ENCODE measurements at places on chromosomes 2 and 18. TPM values are rescaled to one million over a fixed set of nuclear protein-coding genes. Genes with fewer than 3 reads are reported as not detected.

DNA sequence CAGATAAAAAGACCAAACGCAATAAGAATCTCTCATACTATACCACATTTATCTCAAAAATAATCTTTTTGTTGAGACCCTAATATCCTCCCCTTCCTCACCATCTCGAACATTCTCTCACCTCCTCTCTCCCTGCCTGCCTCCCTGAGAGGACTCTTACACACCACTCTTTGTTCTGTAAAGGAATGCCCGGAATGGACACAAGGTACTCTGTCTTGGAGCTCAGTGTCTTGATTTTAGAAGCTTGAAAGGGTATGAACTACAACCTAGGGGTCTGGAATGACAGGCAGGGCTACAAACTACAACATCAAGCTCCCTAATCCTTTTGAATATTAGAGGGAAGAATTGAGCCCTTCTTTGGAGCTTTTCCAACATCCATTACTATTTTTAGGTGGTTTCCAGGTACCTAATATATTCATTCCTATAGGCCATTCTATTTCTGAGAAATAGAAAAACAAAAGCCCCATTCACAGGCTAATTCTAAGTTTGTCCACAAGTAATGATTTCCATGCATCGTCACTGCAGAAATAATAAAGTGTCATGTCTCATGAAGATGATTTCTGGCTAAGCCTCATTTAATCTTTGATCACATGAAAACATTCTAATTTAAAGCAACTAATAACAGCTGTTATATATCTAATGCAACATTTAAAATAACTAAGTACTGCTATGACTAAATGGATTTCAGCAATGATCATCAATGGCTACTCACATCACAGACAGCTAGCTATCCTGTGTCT is 60.6 kb downstream of the LRP2 start:
- no peak for DNase-seq

DNA sequence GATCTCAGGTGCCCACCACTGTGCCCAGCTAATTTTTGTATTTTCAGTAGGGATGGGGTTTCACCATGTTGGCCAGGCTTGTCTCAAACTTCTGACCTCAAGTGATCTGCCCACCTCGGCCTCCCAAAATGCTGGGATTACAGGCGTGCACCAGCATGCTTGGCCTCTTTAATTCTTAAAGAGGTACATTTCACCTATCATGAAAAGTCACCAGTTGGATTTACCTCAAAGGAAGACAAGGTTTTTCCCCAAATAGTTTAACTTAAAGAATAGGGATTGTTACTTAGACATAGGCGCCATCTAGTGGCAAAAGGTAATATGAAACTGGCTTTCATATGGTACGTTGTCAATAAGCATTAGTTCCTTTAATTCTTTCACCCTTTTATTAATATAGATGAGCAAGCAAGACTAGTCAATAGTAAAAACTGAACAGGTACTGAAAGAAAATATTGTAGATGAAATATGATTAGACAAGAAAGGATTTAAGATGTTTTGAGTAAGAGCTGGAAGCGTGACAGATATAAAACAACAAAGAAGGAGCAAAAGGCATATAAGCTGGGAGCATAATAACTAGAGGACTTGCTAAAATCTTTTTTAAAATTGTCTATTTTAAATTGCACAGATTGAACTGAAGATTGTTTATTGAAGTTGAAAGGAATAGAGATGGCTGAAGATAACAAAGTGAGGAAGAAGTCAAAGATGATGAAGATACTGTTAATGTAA is 35.0 kb upstream of the PSMD14 start:
- DNase-seq, result peak; percentile 40

DNA sequence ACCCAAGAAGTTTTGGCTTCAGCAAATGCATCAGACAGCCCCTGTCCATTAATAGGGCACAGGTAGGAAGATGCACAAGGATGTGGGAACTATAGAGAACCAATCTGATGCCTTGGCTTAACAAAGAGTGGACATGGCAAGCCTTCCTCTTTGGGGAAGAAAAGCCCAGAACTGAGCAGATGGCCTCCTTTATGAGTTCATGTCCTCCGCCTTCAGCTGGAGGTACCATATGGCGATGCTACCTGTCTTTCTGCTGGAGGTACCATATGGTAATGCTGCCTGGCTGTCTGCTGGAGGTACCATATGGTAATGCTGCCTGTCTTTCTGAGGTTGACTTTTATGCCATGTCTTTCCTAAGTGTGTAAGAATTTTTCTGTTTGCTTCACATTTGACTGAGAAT is 6.0 kb downstream of the RETREG2 start:
- DNase-seq, result no peak

GRCh38 chr2:237540823-237541222 is 25.6 kb upstream of the PRLH start:
- peak; percentile 20 for DNase-seq

DNA sequence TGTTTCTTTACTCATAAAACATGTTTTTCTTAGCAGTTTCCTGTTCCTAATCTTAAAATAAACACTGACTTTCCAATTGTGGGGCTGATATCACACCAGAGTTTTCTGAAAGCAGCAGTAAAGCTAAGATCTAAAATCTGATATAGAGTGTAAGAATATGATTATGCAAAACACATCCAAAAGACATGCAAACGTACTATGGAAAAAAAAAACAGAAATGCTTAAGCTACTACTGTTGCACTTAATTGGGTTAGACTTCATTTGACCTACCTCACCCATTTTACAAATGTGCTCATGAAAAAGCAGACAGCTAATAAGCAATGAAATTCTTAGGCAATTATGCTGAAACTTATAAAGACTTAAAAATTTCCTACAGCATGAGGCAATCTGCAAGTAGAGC is 10.5 kb downstream of the CYTIP start:
- no peak for DNase-seq

DNA sequence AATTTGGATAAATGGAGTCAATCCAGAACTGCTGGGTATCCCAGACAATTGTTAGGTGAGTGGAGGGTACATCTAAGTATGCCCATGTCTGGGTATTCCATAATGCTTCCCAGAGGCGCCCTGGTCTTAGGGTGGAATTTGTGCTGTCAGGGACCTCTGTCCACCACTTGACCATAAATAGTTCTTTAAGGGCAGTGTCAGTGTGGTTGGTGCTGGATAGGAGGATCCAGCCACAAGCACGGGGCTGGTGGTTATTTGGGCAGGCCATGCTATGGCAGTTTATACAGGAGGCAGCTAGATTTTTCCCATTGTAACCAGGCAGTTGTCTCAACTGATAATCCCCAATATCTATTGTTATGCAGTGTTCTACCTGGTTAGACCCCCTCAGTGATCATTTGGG is 104.4 kb upstream of the B3GNT2 start:
- DNase-seq, result no peak

DNA sequence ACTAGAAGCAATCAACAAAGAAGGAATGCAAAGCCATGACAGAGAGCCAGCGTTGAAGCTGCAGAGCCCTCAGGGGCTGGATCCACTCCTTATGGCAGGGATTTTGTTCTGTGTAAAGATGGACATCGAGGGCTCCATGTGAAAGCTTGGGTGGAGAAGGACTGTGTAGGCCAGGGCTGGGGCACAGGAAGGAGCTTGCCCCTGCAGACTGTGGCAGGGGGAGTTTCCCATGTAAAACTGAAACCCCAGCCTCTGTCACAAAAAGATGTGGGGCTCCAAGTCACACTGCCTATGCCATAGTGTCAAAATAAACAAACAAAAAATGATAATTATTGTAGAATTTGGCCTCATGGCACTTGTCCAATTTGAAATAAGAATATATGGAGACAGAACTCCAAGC is 408.7 kb upstream of the HS6ST1 start:
- no peak for DNase-seq

DNA sequence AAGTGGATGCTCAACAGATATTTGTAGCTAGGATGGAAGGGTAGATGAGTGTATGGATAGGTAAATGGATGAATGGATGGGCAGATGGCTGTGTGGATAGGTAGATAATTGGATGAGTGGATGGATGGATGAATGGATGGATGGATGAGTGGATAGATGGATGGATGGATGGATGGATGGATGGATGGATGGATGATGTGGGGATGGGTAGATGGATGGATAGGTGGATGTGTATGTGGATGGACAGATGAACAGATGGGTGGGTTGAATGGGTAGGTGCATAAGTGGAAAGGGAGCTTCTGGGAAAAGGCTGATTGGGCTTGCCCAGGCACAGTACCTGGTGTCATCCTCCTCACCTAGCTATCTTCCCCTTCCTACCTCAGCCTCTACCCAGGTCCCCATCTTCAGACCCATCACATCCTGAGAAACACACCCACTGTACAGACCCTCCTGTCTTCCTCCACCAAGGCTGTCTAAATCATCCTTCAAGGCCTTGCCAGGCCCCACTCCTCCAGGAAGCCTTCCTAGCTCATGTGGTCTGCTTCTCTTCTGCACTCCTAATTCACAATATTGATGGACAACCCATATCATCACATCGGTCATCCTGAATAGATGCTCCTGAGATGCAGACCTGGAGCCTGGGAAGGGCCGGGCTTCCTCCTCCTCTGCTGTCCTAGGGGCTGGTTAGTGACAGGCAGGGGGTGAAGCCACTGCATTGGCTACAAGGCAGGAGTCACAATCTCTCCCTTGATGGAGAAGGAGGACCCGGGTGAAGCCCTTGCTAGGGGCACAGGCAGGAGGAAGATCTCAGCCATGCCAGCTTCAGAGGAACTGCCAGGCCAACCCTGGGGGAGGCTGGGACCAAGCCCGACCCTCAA is 49.4 kb downstream of the SMAD7 start:
- DNase-seq, result no peak

- DNase-seq, result no peak
Observed at GRCh38 chr2:43191947-43192516, 34.4 kb downstream of the ZFP36L2 start.

DNA sequence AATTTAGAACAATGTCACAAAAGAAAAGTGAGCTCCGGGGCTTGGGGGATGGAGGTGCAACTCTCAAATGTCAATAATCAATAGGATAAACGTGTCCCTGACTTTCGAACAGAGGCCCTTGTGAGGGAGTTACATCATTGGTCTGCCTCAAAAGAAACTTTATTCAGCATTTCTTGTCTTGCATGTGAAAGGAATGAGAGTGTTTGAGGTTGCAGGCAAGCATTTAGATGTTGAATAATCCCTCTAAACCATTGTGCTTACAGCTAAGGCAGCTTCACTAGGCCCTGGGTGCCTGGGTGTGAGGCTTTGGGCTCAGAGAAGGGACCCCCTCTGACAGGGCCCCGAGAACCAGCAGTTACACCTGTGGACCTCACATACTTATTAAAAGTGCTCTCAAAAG is 28.6 kb upstream of the FHL2 start:
- no peak for DNase-seq

DNA sequence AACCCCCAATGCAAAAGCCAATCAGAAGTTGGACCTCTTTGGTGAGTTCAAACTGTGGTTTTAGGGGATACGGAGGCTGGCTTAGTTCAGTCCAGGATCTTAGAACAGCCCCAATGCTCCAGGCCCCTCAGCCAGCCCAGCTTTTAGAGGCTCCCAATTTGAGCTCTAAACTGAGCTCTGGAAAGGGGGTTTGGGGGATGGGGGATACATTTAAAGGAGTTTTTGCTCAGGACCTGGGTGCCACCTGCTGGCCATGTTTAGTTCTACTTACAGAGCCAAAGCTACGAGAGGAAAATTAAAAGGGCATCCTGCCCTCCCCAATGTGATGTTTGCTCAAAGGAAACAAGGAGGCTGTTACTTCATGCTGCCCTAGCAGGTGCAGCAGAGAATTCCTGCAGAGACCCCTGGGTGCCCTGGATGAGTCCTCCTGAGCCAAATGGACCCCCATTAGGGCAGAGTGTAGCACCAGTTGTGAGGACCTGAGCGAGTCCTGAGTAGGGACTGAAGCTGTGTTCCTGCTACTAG is 15.9 kb upstream of the TMEM214 start:
- DNase-seq, result peak; percentile 25

GRCh38 chr2:229445019-229445418 is 173.9 kb upstream of the PID1 start:
- DNase-seq, result peak; percentile 97

DNA sequence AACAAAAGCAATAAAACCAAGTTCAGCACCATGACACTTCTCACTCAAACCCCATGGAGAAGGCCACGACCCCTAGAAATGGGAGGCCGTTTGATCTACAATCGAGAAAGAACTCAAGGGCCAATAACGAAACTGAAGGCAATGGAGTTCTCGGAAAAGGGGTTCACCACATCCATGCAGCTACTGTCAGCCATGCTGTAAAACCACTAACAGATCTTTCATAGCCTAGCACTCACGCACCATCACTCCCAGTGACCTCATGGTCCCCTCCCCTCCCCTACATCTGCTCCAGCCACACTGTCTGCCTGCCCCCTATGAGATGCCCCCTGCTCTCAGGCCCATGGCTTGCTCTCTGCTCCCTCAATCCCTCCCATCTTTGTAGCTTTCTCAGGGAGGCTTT is 135.3 kb downstream of the TMEM163 start:
- DNase-seq, result no peak

DNA sequence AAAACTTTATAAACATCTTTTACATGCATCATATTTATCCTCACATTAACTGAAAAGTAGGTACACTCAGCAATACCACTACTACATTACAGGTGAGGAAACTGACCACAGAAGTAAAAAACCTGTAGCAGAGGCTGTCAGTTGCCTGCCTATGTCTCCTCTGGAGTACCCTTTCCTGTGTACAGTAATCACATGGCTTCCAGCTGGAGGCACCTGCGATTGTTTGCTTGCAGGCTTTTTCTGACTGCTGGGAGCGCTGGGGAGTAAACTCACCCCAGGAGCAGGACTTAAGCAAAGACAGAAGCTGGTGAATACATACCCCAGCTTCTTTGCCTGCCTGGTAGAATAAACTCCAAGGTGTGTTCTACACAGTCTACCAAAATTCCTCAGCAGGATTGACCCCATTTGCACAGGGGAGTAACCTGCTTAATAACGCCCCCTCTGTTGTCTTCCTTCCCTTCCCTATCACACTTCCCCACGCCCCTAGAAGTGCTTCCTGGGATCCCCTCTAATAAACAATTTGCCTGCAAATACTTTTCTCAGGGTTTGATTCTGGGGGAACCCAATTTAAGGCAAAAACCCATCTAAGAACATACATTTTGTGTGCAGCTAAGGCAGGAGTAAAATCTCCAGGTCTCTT is 138.9 kb downstream of the PTH2R start:
- DNase-seq, result no peak

- peak; percentile 15 for DNase-seq
Observed at GRCh38 chr2:120785228-120785966, 49.7 kb downstream of the GLI2 start.

PLGLB2 gene
- polyA plus RNA-seq, result 0.05 TPM

LHCGR gene
- polyA plus RNA-seq, result not detected

RNF181 gene
- 269 TPM for polyA plus RNA-seq

SLC23A3 gene
- polyA plus RNA-seq, result 0.59 TPM

UPP2 gene
- not detected for polyA plus RNA-seq

FAM124B gene
- polyA plus RNA-seq, result not detected

G6PC2 gene
- polyA plus RNA-seq, result not detected

SLC16A14 gene
- 0.17 TPM for polyA plus RNA-seq

TAF4B gene
- 3.4 TPM for polyA plus RNA-seq

FOXI3 gene
- 0.78 TPM for polyA plus RNA-seq

SRD5A2 gene
- not detected for polyA plus RNA-seq

AQP12B gene
- polyA plus RNA-seq, result not detected

FAM136A gene
- polyA plus RNA-seq, result 30.4 TPM
